RPMI8226 (cell line): ENCODE measurements at places on chromosomes 11 and 22.

- DNase-seq, result no peak
These were observed 13.6 kb downstream of the MAFF start for GRCh38 chr22:38215156-38216038.

GRCh38 chr22:25348391-25348790 lies 129.0 kb downstream of the CRYBB2 start:
- DNase-seq, result no peak

GRCh38 chr11:33861941-33862589 lies 29.8 kb downstream of the LMO2 start:
- DNase-seq, result no peak

- DNase-seq, result no peak
These were observed 4.7 kb upstream of the C11orf86 start for GRCh38 chr11:66970371-66970806.

DNA sequence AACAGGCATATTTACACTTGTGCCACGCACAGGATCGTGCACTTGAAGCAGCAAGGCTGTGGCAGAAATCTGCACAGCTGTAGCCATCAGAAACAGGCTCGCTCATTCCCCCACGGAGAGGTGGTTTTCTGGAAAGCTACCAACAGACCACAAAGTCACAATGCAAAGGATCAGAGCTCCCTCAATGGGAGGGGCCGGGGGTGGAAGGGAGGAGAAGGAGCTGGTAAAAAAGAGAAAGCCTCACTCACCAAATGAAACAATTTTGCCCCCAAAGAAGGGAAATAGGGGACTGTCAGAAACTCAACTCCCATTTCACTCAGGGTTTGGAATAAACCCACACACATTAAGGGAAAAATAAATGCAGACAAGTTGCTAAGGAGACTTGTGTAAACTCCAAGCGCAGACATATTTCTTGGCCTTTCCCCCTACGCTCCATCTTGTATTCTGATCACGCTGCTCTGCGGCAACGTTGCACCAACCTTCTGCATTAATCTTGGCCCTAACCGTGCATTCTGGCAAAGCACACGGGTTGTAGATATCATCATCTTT lies 43.2 kb upstream of the BLID start:
- no peak for DNase-seq

DNA sequence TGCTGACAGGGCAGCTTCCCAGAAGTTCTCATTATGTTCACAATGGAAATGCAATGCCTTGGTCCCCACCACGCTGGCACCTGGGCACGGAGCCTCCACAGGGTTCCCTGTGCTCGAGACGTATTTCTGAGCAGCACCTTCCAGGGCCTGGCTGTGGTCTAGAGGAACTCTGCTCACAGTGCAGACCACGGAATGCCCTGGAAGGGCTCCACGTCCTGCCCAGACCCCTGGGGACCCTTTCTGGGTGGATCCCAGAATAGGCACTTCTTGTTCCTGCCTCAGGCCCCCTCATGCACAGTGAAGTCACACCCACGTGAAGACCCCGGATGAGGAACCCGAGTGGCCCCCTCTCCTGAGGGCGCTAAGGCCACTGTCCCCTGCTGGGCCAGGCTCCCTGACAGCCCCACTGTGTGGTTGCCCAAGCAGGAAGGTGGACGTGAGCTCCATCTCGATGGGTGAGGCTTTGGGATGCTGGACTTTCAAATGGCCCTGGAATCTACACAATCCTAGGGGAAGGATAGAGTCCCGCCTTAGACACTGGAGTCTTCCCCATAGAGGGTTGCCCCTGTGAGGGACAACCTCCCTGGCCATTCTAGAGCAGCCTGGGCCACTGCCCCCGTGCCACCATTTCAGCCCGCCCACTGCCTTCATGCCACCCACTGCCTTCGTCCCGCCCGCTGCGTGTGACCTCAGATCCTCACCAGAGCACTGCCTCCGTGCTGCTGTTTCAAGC lies 1106.8 kb downstream of the BRD1 start:
- no peak for DNase-seq

GRCh38 chr11:88631497-88631896 lies 294.0 kb upstream of the CTSC start:
- DNase-seq, result no peak

- DNase-seq, result no peak
These were observed 3.6 kb upstream of the CKAP5 start for GRCh38 chr11:46849631-46850030.

DNA sequence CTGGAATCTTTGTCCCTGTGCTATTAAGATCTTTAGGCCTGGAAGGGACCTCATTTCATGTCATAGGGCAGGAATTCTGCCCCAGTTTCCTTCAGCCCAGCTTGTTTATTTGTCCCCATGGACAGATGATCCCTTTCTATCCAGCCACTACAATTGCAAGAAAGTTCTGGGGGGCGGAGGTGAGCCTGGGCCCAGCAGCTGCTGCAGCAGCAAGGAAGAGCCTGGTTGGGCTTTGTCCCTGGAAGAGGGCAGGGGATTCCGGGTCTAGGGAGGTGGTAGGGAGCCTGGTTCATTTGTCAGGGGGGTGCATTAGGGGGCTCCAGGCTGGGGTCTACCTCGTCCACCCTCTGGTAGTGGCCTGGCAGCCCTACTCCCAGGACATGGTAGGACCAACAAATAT lies 16.4 kb upstream of the CACNA1I start:
- no peak for DNase-seq

GRCh38 chr22:36902143-36902926 lies 11.1 kb upstream of the CSF2RB start:
- DNase-seq, result no peak

- no peak for DNase-seq
These were observed 1.3 kb downstream of the ACTN3 start for GRCh38 chr11:66548041-66548440.

DNA sequence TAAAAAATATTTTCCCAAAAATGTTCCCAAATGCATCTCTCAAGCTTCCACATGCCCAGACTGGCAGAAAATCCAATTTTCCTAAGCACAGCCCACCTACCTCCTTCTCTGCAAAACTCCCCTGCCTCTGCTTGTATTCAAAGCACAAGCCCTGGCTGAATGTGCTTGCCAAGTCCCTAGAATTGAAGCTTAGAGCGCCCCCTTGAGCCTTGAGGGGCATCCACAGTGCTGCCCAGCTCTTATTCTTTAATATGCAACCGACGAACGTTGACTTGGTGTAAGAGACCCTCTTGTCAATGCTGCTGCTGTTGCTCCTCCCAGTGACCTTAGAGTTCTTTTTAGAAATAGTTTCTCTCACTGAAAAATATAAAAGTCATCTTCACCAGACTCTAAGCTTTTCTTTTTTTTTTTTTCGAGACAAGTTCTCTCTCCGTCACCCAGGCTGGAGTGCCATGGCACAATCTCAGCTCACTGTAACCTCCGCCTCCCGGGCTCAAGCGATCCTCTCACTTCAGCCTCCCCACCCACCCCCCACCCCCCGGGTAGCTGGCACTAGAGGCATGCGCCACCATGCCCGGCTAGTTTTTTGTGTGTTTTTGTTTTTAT lies 63.5 kb upstream of the CAPRIN1 start:
- peak; percentile 72 for DNase-seq

DNA sequence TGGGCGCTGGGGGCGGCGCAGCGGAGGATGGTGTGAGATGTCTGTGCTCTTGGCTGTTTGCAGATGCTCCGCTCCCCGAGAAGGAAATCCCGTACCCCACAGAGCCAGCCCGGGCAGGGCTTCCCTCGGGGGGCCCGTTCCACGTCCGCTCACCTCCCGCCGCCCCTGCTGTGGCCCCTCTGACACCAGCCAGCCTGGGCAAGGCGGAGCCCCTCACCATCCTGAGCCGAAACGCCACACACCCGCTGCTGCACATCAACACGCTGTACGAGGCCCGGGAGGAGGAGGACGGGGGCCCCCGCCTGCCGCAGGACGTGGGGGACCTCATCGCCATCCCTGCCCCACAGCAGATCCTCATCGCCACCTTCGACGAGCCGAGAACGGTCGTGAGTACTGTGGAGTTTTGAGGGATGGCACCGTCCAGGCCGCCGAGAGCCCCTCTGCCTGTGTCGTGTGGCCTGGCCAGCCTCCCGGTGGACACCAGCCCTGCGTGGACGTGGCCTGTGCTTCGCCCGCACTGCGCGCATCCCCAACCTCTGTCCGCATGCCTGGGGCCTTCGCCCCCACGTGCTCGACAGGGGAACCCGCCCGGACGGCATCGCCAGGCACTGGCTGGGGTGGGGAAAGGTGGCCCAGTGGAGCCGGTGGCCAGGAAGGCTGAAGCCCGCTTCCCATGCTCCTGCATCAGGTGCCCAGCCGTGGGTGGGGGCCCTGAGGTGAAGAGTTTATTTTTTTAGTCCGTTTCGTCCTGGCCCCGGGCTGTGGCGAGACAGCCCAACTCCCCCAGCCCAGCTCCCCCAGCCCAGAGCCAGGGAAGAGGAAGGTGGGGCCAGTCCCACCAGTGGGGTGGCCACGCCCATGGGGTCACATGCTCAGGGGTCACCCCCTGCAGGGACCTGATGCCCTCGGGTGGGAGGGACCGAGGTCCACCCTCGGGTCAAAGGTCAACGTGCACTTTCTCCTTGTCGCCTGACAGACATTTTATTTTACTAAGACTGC lies 6.5 kb upstream of the TRABD start:
- DNase-seq, result no peak

GRCh38 chr11:123454796-123455195 lies 24.7 kb downstream of the GRAMD1B start:
- DNase-seq, result no peak

DNA sequence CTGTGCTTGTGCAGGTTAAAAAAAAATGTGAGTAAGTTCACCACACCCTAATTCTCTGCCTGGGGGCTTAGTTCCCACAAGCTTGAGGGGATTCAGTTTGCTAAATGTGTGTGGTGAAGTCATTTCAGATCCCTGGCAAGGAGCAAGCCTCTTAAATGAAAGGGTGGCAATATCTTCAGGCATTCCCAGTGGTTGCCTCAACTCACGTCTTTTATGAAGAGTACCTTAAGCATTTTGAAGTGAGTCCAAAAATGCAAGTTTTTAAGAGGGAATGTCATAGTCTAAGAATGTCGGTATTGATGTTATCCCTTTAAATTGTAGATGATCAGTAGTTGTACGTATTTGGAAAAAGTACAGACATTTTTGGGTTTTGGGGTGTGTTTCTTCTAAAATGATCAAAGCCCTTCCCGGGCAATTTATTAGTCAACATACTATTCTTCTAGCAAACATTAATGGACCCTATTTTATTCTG lies 4.9 kb downstream of the TCP11L1 start:
- no peak for DNase-seq

GRCh38 chr11:1830322-1831223 lies 4.2 kb upstream of the SYT8 start:
- DNase-seq, result no peak

- no peak for DNase-seq
These were observed 6.0 kb upstream of the FXYD6 start for GRCh38 chr11:117882311-117882905.

DNA sequence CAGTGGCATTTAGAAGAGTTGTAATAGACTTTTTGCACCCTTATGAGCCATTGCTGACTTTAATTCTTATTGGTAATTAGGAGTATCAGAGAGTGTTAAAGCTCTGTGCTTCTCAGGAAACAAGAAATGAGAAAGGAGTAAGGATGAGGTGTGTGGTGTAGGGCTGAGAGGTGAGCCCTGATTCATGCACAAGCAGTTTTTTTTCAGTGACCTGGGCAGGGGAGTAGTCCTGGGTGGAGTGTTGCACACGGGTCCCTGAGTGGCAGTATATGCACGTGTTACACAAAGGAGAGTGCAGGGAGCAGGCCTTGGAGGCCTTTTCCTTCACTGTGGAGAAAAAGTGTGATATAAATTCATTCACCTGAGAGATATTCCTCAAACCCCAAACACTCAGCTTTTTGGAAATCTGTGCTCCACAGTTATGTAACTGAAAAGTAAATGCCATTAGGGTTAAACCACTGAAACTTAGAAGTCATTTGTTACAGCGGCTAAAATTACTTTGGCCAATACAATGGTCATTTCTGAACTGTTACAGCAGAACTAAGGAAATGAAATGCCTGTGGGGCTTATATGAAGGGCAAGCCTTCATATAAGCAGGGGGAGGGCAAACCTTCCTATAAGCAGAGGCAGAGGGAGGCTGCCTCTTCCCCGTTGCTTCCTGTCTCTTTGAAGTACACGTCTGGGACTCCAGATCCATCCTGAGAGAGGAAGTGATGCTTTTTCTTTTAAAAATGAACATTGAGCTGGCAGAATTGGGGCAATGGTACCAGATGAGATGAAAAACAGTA lies 62.6 kb upstream of the OLFML1 start:
- peak; percentile 4 for DNase-seq

DNA sequence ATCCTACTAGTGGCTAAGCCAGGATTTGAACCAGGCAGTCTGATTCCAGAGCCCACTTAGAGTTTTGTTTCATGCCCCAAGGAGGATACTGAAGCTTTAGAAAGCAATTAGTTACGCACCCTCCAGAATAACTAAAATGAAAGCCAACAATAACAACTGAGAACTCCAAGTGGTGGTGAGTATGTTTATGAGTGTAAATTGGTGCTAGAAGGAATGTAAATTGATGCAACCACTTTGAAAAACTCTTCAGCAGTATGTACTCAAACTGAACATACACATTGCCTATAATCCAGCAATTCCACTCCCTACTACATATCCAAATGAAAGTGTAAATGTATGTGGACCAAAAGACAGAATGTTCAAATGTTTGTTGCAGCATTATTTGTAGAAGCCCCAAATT lies 6.7 kb upstream of the ARL14EP start:
- DNase-seq, result no peak

DNA sequence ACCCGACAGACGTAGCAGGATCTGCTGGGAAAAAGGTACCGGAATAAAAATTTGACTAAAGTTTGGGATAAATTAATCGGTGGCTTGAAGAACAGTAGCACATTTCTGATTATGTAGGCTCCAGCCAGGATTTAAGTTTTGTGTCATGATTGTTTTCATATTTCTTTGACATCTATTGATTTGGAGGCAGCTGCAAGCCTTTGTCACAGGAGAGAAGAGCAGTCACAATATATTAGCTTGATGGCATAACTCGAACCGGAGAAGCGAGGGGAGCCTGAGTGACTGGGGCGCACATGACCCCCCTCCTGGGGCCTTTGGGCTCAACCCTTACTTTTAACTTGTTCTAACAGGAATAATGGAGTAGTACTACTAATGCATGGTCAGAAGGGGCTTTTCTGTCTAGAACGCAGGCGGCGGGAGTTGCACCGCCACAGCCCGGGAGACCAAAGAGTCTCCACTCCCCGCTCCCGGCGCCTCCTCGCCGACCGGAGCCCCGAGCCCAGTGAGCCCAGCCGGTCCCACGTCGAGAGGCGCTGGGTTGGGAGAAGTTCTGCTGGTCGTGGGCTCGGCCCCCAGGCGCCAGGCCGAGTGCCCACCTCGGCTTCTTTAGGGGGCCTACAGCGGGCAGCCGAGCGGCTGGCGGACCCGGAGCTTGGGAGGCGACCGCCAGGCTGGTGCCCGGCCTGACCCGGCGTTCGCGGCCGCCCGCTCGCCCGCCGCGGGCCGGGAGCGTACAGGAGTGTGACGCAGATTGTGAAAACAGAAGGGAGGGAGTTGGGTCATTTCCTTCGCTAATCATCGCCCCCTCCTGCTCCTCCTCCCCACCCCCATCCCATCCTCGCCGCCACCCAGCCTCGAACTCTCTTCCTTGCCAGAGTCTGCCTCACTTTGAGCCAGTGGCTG lies 15.7 kb upstream of the PAX6 start:
- DNase-seq, result no peak

DNA sequence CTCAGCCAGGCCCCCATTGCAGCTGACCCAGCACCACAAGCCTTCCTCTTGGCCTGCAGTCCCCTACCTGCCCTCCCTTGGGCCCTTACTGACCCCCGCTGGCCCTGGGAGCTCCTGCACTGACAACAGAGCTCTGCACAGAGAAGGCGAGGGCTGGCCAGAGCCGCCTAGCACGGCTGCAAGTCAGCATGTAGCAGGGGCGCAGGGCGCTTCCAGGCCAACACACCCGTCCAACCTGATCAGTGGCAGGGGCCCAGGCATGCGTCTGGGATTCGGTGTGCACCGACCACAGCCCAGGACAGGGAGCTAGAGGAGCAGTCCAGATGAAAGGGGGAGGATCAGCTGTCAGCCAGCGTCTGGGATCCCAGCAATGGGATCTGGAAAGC lies 7.6 kb downstream of the WNT7B start:
- peak; percentile 33 for DNase-seq
